T-helper 17 cell (primary cell): ENCODE measurements at places on chromosomes 2 and 18. TPM values are rescaled to one million over a fixed set of nuclear protein-coding genes. Genes with fewer than 3 reads are reported as not detected.

DNA sequence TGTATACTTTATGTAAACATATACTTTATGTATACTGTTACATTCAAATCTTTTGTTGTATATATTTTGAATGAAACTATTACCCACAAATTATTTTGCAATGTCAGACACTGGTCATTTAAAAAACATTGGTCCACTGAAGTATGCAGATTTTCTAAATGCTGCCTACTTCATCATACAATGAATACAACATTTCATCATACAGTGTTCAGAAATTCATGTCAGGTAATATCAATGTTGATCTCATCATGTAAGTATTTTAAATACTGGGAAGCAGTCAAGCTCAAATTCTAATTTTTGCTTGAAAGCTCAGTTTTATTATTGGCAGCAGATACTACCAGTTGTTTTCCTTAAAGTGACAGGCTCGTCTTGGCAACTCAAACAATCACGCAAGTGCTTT is 2.9 kb upstream of the STAT4 start:
- peaks cover 6% of the 10 kb centered on the region for H3K27me3 ChIP-seq
- H3K4me3 ChIP-seq: no peak overlapping the region

DNA sequence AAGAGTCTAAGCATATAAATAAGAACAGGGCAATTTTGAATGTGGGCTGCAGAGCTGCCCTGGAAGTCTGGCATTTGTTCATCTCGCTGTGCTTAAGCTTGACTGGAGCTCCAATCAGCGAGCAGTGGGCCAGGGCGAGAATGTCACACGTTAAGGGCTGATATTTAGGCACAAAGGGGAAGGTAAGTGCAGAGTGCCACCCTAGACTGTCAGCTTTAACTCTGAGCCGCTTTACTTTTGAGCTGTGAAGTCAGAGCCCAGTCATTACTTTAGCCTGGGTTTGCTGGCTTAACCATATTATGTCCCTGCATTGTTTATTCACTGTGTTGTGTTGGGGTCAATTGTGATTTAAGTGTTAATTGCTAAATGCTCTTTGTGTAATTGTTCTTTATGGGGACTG is 236.1 kb upstream of the SIX3 start:
- no peak overlapping the region for H3K27ac ChIP-seq
- peaks cover 7% of the 10 kb centered on the region for H3K4me1 ChIP-seq
- no peak overlapping the region for H3K4me3 ChIP-seq
- no peaks in the 10 kb centered on the region for H3K36me3 ChIP-seq
- no peak for DNase-seq

DNA sequence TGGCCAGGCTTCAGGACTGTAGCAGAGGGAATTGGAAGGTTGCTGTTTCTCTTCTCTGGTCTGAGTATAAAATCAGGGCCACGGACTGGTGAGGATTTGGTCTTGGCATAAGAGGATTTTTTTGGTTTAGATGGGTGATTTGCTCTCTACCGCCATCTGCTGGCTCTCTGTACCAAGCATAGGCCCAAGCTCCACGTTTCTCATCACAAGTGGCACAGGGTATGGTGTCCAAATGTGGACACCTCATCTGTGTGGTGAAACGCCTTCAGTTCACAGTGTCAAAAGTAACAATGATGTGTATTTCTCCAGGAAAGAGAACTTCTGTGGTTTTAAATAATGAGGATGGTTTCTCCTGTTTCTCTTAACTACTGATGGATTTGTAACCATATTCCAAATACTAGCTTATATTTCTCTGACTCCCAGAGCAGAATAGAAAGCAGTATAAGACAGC is 115.1 kb downstream of the EML6 start:
- H3K27me3 ChIP-seq: peaks cover 18% of the 10 kb centered on the region
- H3K4me3 ChIP-seq: no peak overlapping the region
- peaks cover 5% of the 10 kb centered on the region for H3K4me1 ChIP-seq
- peaks cover 2% of the 10 kb centered on the region for H3K36me3 ChIP-seq

XDH gene
- 0.16 TPM for total RNA-seq

DNA sequence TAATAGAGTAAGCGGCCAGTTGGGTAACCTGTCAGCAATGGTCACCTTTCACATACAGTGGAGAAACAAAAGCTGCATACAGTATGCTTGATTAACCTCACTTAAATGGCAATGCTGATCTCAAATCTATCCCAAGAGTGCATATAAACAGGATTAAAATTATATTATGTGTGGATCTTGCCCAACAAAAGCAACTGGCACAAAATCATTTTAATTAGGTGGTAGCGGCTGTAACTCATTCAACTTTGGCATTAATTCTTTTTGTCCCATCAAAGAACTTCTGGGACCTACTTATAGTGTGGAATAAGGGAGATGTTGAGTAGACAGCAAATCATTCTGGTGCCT is 167.8 kb upstream of the VRK2 start:
- no peak overlapping the region for H3K4me3 ChIP-seq
- H3K27ac ChIP-seq: no peak overlapping the region
- DNase-seq: no peak
- H3K36me3 ChIP-seq: no peaks in the 10 kb centered on the region
- no peaks in the 10 kb centered on the region for H3K4me1 ChIP-seq

PAIP2B gene
- 2.9 TPM for total RNA-seq

SUMO1 gene
- 72.1 TPM for total RNA-seq

DNA sequence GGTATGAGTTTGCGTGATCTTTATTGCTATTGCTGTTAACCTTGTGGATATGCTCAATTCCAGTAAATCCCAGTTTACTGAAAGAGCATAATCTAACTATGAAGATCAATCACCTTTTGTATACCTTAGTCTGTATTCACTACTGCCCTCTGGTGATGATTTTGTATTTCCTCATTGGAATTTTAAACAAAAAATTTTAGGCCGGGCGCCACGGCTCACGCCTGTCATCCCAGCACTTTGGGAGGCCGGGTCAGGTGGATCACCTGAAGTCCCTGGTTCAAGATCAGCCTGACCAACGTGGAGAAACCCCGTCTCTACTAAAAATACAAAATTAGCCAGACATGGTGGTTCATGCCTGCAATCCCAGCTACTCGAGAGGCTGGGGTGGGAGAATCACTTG is 5.1 kb downstream of the COMMD1 start:
- peaks cover 3% of the 10 kb centered on the region for H3K36me3 ChIP-seq
- H3K4me3 ChIP-seq: no peak overlapping the region
- H3K27ac ChIP-seq: no peak overlapping the region
- H3K4me1 ChIP-seq: peaks cover 22% of the 10 kb centered on the region

GRCh38 chr2:191255271-191255670 is 10.1 kb downstream of the MYO1B start:
- H3K36me3 ChIP-seq: peaks cover 2% of the 10 kb centered on the region
- DNase-seq: no peak

IKZF2 gene
- 23.9 TPM for total RNA-seq

DNA sequence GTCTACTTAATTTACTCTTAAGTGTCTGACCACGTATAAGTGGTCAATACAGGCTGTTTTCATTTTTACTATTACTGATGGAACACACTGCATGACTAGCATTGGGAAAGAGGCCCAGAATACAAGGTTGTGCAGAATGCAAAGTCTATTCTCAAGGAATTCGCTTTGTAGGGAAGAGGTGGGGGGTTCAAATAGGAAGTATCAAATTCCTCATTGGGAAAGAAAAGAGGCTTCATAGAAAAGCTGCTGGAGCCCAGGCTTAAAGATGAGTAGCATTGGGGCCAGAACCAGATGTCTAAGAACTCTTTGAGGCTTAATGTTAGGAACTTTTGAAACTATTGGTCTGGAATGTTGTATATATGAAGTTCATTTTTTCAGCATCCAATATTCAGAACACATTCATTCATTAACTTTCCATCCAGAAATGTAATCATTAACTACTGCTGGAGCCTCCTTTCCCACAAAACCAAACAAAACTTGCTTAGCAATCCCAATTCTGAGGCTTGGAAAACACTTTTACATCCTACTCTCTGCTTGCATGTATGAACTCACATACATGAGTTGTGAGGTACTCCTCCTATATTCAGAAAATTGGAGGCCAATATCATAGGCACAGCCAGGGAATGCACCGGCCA is 994 bp upstream of the LRATD1 start:
- DNase-seq: no peak
- no peak overlapping the region for H3K27ac ChIP-seq
- no peak overlapping the region for H3K4me3 ChIP-seq
- H3K27me3 ChIP-seq: peaks cover 42% of the 10 kb centered on the region
- no peaks in the 10 kb centered on the region for H3K36me3 ChIP-seq

DNA sequence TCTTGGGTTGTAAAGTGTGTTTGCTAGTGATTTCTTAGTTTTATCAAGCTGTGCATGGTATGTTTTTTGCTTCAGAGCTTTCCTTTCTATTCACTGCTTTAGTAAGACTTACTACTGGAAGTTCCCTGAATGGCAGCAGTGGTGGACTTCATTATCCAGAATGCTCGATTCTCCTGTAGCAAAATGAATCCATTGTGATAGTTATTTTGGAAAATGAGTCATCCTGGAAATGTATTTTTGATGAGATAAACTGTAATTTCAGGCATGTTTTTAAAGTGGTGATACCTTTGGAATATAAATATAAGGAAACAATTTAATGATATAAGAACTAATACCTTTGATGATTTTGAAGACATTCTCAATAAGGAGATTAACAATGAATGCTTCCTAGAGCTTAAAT is 387.1 kb downstream of the PTPRM start:
- no peaks in the 10 kb centered on the region for H3K27me3 ChIP-seq
- no peak for DNase-seq
- no peaks in the 10 kb centered on the region for H3K36me3 ChIP-seq
- peak overlapping the region; percentile 67 for H3K4me3 ChIP-seq

- DNase-seq: no peak
- peaks cover 20% of the 10 kb centered on the region for H3K27me3 ChIP-seq
- no peaks in the 10 kb centered on the region for H3K36me3 ChIP-seq
- H3K27ac ChIP-seq: no peak overlapping the region
- no peak overlapping the region for H3K4me3 ChIP-seq
Observed at GRCh38 chr18:5909125-5909524, 13.8 kb upstream of the TMEM200C start.

FOXI3 gene
- not detected for total RNA-seq

GRCh38 chr18:33745151-33745795 is 167.3 kb downstream of the ASXL3 start:
- no peaks in the 10 kb centered on the region for H3K36me3 ChIP-seq
- no peak for DNase-seq
- no peak overlapping the region for H3K27ac ChIP-seq
- no peaks in the 10 kb centered on the region for H3K4me1 ChIP-seq
- H3K4me3 ChIP-seq: no peak overlapping the region

IL36A gene
- not detected for total RNA-seq

- H3K36me3 ChIP-seq: no peaks in the 10 kb centered on the region
- H3K27me3 ChIP-seq: peaks cover 43% of the 10 kb centered on the region
- no peak overlapping the region for H3K27ac ChIP-seq
- DNase-seq: no peak
- no peaks in the 10 kb centered on the region for H3K4me1 ChIP-seq
- H3K4me3 ChIP-seq: no peak overlapping the region
Observed at GRCh38 chr2:45223531-45223930, 214.3 kb upstream of the SIX2 start.

GALNT3 gene
- total RNA-seq: 6.7 TPM

DNA sequence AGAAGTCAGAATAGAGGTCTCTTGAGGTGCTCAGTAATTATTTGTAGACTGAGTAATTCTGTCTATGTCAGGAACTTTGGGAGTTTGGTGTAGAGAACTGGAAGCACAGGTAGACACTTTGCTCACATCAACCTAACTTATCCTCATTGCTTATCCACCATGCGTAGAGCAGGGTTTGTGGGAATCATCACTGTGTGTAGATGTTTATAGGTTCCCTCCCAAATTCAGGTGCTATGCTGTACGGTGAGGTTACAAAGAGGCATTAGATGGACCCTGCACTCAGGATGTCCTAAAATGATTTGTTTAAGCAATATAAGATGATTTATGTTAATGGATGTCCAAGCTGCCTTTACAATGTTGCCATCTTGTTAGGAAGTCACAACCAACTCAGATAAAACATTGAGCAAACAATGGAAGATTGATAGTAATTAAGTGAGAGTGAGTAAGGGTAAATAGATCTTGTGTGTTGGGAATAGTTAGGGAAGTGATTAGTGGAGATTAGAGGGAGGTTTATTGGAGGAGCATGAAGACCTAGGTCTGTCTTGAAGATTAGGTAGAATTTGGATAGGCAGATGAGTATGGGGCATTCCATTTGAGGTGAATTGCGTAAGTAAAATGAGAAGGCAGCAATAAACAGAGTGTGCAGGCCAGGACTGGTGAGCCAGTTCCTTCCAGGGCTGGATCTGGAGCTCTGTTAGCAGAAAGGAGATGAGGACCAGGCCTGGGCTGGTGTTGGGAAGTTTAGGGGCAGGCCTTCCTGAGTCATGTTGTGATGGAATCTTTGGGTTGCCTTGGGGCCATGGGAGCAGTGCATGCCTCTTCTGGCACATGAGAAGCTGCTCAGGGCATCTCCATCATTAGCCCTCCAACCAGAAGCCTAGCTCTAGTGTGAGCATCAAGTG is 12.1 kb downstream of the EPAS1 start:
- H3K27ac ChIP-seq: no peak overlapping the region
- no peak for DNase-seq
- peaks cover 52% of the 10 kb centered on the region for H3K27me3 ChIP-seq
- peaks cover 10% of the 10 kb centered on the region for H3K4me1 ChIP-seq

DNA sequence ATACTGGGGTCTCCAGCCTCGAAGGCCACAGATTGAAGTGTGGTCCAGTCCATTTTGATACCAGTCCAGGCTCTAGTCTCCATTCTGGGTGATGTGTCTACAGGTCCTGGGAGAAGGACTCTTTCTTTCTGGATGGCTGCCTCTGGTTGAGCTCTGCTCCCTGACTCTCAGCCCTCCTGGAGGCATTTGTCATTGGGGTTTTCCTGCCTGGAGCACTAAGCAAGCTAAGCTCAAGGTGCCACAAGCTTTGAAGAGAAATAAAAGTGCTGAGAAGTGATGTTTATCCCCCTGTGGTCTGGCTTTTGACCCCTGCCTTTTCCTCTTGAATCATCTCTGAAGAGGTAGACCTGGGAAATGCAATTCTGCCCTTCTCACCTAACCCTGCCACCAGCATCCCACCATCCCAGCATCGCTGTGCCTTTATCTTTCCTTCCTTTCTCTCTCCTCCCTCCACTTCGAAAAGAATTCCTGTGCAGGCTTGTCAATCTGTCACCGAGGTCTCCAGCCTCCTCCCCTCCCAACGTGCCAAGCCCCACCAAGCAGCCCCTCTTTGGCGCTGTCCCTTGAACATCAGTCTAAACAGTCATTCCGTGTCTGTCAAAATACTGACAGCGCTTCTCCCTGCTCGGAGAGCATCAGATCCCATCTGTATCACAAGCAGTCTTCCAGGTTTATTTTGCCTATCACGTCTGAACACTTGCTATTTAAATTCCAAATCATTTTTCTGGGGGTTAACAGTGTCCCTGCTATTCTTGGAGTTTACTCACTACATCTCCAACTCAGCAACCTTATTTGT is 334.6 kb upstream of the SLC14A2 start:
- peaks cover 2% of the 10 kb centered on the region for H3K4me1 ChIP-seq
- DNase-seq: no peak
- no peak overlapping the region for H3K4me3 ChIP-seq
- H3K27me3 ChIP-seq: peaks cover 27% of the 10 kb centered on the region
- no peak overlapping the region for H3K27ac ChIP-seq
- H3K36me3 ChIP-seq: no peaks in the 10 kb centered on the region
